ENCODE measurements at places on chromosomes 13 and 19.
A peak's percentile ranks its signal among the peaks of the same experiment; 100 is the strongest.

GRCh38 chr13:40186626-40187323 lies 479.7 kb downstream of the FOXO1 start:
- DNase-seq: no peak

DNA sequence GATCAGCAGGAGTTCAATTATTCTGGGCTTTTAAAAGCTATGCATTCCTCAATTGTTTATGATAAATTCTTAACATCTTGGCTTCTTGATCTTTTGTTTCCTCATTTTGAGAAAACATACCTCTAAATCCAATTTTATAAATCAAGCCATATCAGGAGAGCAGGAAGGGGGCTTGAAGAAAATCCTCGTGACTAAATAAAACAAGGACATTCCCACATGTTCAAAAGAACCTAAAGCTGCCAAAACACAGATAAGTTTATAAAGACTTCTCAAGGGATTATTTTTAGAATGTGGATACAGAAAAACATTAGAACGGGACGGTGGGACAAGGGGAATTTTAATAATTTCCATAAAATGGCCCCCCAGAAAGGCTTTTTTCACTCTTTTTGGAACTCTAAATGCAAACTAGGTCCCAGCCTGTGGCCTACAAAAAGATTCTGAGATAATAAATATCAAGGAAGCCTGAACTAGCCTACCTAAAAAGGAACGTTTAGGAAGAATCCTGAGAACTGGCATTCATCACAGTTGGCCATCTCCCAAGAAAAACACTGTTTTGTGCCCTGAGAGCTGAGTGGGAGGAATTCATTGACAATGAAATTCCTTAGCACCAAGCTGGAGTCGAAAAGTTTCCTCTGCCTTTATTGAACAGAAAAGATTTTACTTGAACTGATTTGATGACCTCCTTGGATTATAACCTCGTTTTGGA lies 30.1 kb downstream of the ZAR1L start:
- no peak for DNase-seq

DNA sequence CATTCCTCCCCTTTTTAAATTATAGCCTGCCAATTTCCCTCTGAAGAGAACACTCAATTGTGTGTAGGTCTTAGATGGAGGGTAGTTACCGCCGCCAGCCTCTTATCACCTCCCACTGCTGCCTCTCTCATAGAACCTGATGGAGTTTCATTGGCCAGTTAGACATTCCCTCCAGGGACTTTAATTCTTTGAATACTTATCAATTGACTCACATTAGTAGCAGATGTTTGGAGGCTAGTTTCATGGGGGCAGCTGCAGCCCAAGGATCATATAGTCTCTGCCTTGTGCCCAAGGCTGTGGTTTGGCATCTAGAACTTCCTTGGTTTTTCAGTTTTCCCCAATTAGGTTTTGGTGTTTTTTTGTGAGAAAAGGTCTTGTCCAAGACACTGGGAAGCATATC lies 318.9 kb upstream of the HTR2A start:
- no peak for DNase-seq

DNA sequence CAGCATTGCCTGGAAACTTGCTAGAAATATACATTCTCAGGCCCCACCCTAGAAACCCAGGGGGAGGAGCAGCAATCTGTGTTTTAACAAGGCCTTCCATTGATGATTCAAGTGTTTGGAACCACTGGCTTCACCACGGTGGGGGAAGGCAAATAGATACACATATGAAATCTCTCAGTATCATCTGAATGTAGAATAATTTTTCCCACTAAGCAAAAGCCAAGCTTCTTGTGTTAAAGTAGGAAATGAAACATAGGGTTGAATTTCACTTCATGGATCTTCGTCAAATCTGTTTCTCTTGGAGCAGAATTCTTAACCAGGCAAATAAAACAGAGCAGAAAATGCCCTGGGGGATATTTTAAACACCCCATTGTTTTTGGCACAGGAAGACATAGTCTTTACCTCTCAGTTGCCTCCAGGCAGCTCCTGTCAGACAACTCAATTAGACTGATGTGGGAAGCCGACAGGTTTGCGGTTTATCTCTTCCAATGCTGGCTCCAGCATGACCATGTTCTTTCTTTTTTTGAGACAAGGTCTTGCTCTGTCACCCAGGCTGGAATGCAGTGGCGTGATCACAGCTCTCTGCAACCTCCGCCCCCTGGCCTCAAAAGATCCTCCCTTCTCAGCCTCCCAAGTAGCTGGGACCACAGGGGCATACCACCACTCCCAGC lies 213.0 kb downstream of the FOXO1 start:
- DNase-seq: no peak

GRCh38 chr19:4722671-4723594 lies 709 bp downstream of the DPP9 start:
- DNase-seq: peak; percentile 4

GRCh38 chr13:67186995-67187569 lies 43.1 kb downstream of the PCDH9 start:
- no peak for DNase-seq

- no peak for DNase-seq
These were observed 46.4 kb downstream of the KPNA3 start for GRCh38 chr13:49746111-49746510.

DNA sequence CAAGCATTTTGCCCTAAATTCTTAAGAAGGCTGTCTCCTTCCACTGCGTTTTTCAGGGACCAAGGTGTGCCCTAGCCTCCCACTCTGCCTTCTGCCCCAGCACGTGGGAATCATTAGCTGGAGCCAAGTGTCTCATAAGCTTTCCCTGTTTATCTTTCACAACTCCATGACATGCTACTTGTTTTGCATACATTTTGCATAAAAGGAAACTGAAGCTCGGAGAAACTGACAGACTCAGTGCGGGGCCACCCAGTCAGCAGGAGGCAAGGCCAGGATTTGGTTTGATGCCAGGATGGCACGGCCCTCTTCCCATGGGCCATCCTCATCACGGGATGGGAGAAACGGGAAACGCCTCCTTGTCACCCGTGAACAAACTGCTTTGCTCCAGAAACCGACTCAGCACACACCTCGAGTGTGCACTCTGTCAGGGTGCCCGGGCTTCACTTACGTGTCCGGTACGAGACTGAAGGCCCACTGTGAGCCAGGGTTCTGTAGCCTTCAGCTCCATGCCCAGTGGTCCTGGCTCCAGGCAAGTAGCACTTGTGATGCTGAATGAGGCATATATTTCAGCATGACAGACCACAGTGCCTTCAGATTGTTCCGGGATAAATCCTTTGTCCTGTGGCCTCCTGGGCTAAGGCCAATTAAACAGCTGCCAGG lies 9.6 kb downstream of the CEBPA start:
- DNase-seq: no peak

- no peak for DNase-seq
These were observed 75.9 kb downstream of the STK24 start for GRCh38 chr13:98500963-98501421.

- DNase-seq: no peak
These were observed 7.0 kb upstream of the MYDGF start for GRCh38 chr19:4676955-4677731.

DNA sequence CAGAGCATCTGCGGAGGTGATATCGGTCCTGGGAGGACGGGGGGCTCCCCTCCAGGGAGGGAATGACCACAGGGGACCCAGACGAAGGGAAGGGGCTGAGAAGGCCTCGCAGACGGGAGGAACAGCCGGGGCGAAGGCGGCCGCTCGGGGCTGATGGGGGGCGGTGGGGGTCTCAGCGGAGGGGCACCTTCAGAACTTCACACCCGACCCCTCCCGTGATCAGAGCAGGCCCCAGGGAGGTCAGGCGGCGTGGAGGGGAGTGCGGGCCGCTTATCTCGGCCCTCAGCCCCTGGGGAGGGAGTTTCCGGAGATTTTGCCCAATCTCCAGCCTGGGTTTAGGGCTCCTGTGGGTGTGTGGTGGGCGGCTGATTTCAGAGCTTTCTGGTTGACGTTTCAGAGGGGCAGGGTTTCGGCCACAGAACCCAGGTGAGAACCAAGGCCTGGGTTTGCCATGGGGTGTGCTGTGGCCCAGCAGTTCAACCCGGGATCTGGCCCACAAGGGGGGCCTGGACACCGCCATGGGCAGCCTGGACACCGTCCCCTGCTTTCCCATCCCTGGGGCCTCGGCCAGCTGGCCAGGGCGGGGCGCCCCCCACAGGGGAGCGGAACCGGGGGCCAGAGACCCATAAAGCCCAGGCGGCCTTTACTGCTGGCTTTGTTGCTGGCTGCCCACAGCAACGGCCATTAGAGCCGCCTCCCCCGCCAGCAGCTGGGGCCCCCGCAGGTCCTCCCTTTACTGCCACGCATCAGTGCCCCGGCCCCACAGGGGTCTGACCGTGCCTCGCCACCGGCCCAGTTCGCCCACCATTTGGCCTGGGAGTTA lies 29.0 kb downstream of the ARID3A start:
- DNase-seq: no peak

GRCh38 chr13:38405216-38405615 lies 55.6 kb downstream of the UFM1 start:
- no peak for DNase-seq

DNA sequence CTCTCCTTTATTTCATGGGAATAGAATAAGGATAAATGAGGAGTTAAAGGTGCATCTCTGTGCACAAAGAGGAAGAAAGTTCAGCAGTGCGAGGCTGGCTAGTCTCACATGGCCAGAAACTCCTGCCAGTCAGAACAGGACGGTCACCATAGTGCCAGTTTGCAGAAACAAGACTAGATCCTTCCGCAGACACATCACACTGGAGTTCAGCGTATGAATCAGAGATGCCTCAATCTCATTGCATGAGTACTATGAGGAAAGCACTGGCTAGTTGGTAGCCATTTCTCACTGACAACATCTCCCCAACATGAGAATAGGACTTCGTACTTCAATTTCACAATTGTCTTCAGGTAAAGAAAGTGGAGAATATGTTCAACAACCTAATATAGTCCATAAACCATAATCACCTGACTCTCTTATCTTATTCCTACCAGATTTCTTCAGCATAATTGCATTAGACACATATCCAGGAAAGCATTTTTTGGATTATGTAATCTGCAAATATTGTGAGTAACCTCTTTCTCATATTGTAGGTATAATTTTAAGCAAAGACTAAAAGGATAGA lies 34.9 kb downstream of the RXFP2 start:
- DNase-seq: no peak

Data from NCI-H2107 (cell line).